A549 (cell line): ENCODE measurements at places on chromosomes 1 and 21. TPM values are rescaled to one million over a fixed set of nuclear protein-coding genes. Genes with fewer than 3 reads are reported as not detected.

The MYOC gene
- not detected in 3 replicates for polyA plus RNA-seq

The USH2A gene
- not detected in 3 replicates for polyA plus RNA-seq

The CYP4A11 gene
- polyA plus RNA-seq: not detected in 3 replicates

The NGF gene
- polyA plus RNA-seq: 1.4 to 1.6 TPM (median 1.6 TPM) in 3 replicates

DNA sequence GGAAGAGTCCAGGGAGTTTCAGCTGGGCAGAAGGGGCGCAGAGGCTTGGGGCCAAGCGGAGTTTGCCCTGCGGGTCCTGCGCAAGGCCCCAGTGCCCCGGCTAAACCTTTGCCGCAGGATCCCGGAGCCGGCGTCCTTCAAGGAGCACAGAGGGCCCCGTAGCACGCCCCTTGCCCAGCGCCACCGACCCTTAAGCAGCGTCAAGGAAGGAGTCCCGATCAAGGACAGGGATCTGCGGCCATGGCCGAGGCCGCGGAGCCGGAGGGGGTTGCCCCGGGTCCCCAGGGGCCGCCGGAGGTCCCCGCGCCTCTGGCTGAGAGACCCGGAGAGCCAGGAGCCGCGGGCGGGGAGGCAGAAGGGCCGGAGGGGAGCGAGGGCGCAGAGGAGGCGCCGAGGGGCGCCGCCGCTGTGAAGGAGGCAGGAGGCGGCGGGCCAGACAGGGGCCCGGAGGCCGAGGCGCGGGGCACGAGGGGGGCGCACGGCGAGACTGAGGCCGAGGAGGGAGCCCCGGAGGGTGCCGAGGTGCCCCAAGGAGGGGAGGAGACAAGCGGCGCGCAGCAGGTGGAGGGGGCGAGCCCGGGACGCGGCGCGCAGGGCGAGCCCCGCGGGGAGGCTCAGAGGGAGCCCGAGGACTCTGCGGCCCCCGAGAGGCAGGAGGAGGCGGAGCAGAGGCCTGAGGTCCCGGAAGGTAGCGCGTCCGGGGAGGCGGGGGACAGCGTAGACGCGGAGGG is 520 bp downstream of the CLIC6 start:
- DNase-seq: no peak

DNA sequence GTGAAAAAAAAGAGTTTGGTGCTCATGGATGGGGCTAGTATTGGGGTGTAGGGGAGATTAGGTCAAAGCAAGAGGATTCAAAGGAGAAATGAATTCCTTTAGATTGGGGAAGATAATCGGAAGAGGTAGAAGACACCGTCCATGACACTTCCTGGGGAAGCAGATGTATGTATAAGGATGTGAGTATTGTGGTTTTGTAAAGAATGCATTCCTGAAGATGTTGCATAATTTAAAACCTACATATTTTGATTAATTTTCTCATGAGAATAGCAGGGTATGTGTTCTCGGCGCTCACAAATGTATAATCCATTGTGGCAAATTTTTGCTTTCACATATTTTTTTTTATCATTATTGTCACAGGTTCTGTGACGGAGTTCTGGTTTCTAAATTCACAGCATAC is 5.5 kb upstream of the LGALS8 start:
- no peak for DNase-seq

GRCh38 chr1:150612014-150612345 is 17.4 kb downstream of the ENSA start:
- no peak for DNase-seq

DNA sequence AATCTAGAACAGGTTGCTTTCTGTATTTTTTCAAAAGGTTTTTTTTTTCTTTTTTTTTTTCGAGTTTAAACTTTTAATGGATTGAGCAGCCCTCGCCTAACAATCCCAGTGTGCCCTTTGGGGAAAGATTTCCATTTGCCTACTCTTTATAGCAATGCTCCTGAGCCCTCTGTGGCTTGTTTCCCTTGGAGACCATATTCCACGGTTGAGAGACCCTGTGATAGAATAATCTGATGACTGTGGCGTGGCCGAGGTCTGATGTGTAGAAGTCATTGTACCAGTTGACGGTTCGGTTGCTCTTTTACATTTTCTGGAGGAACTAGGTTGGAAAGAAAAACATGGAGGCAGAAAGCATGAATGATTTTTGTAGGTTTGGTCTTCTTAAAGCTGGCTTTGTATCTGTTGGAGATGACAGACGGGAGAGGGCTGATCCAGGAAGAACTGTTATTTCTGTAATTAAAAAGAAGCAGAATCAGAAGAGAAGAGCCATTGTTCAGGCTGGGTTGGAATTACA is 305.7 kb upstream of the NRIP1 start:
- DNase-seq: no peak

GRCh38 chr1:174232761-174233160 is 73.4 kb downstream of the RABGAP1L start:
- no peak for DNase-seq

- no peak for DNase-seq
Measured at GRCh38 chr1:23810818-23811540, 10.4 kb upstream of the GALE start.

DNA sequence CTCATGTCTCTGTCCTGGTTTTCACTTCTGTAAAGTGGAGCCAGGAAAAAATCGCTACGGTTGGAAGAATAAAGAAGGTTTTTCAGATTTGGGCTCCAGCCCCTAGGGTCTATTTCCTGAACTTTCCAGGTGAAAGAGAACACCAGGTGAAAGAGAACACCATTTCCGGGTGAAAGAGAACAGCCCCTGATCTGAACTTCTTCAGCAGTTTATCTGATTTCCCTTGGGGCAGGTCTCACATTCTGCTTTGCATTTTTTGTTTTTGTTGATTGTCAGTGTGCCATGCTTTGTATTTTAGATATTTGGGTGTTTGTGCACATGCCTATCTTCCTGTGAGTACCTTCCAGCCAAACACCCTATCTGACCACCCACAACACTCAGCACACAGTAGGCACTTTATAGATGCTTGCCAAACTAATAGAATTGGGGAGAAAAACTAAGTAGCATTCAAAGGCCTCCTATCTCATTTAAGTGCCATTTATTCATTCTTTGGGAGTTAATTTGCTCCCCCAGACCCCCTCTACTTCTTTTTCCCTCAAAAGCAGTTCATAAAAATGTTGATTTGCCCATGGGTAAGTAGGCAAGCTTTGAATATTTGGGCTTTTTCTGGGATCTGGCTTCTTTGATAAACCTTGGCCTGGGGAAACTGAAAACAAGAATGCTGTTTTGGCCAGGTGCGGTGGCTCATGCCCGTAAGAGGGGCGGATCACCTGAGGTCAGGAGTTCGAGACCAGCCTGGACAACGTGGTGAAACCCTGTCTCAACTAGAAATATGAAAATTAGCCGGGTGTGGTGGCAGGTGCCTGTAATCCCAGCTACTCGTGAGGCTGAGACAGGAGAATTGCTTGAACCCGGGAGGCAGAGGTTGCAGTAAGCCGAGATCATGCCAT is 2.2 kb downstream of the NAV1 start:
- DNase-seq: no peak

GRCh38 chr1:222736972-222737371 is at the start of gene FAM177B:
FAM177B (plus strand) TSS chr1:222737202; CDS start chr1:222746546, 9,344 bp downstream.
- DNase-seq: no peak
